ENCODE measurements at places on chromosomes 13 and 19.
A peak's percentile ranks its signal among the peaks of the same experiment; 100 is the strongest.

- DNase-seq: no peak
These were observed 14.8 kb upstream of the FCGBP start for GRCh38 chr19:39949026-39949747.

- DNase-seq: no peak
These were observed 56.3 kb downstream of the PSG3 start for GRCh38 chr19:42683917-42684513.

DNA sequence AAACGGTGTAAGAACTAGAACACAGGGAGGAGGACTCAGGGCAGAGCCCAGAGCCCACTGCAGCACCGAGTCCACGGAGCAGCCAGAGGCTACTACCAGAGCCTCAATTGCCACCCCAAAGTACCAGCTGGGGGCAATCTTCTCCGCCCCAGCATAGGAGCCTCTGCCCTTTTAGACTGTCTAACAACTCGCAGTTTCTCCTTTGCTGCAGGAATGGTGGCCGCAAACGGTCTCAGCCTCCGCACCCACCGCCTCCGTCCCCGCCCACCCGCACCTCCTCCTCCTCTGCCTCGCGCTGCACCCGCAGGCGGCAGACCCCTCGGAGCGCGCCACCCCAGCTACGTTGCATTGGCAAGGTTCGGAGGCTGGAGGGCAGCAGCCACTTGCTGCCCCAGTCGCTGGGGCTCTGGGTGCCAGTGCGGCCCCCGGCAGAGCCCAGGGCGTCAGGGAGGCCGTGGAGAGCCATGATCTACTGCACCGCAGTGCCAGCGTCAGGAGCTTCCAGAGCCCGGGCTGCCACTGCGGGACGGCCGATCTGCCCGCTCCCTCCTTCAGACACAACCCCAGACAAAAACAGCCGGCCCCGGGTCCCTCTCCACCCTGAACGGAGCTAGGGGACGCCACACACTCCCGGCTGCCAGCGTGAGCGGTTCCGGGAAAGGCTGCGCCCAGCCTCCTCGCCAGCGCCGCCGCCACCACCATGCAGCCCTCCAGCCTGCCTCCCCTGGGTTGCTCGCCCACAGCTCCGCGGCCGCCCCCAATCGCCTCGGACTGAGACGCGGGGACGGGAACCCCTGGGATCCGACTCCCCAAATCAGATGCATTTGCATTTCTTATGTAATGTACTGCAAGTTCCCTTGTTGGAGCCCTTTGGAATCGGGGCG is 1.8 kb downstream of the FGF14 start:
- no peak for DNase-seq

GRCh38 chr19:13842291-13843103 is 34.4 kb upstream of the NANOS3 start:
- peak; percentile 87 for DNase-seq

DNA sequence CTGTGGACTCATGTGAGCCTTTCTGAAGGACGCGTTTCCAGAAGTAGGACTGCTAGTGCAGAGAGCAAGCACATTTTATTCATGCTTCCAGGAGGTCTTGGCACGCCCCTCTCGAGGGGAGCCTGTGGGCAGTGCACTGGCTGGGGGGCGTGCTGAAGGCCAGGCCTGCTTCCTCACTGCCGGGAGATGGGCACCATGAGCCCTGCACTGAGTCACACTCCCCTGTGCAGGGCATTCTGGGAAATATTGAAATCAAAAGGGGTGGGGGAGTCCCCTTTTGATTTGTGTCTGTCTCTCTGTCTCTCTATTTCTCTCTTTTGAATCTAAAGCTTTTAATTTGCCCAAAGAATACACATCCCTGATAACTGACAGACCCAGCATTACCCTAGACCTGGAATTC is 34.0 kb downstream of the DPF1 start:
- DNase-seq: no peak

GRCh38 chr19:41930926-41931592 is 2.8 kb upstream of the ERFL start:
- no peak for DNase-seq

- peak; percentile 95 for DNase-seq
These were observed at the start of gene ZNF66 for GRCh38 chr19:20776083-20777076. ZNF66 (plus strand) TSS chr19:20776304; CDS start chr19:20776448, 144 bp downstream.

GRCh38 chr13:97124915-97125809 is 97.0 kb upstream of the MBNL2 start:
- peak; percentile 90 for DNase-seq

DNA sequence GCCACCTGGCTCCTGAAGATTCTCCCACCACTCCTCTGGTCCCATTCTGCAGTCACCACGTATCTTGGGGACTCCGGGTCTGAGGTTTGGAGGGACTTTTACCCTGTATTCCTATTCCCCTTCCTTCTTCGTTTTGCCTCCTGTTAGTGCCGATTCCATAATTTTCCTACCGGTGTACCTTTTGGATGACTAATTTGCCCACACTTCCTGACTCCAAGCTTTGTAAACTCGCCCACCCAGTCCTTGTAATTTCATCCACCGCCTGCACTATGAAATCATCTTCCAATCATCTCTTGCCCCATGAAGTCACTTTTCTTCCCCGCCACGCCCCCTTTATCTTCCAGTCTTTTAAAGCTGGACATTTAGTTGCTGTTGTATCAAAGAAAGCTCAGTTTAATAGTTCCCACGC is 572 bp downstream of the UCHL3 start:
- peak; percentile 18 for DNase-seq
